ENCODE measurements at places on chromosomes 1 and 21.

- no peak for DNase-seq
These were observed 53.3 kb downstream of the CD247 start for GRCh38 chr1:167465018-167465417.

DNA sequence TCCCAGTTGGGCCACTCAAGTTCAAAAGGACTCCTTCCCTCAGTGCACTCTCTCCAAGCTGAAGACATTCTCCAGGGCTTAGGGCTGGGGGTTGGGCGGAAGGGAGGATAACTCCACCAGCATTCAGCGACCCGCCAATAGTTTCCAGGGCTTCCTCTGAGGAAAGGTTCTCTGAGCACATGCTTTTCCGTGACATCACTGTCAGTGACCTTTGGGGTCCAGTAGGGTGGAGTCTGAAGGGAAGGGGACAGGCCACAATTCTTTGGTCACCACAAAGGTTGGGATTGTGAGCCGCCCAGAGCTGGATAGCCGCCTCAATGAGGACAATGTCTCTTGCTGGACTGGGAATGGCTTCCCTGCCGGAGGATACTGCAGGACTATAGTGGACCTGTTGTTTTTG is 22.8 kb upstream of the RXRG start:
- DNase-seq: no peak

GRCh38 chr21:35933466-35933865 is 126.9 kb downstream of the SETD4 start:
- peak; percentile 65 for DNase-seq

DNA sequence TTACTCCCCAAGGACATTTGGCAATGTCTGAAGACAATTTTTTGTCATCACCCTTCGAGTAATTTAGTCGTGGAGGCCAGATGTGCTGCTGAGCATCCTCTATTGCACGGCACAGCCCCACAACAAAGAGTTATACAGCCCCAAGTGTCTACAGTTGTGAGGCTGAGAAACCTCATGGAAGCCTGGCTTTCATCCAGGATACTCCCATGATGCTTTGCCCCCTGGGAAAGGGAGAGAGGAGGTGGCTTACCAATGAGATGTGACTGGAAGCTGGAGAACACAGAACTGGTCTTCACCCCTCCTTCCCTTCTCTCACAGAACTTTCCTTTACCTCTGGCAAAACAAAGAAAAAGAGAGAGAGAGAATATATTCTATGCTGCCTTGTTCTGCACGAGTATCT is 150.9 kb upstream of the VAMP3 start:
- no peak for DNase-seq

DNA sequence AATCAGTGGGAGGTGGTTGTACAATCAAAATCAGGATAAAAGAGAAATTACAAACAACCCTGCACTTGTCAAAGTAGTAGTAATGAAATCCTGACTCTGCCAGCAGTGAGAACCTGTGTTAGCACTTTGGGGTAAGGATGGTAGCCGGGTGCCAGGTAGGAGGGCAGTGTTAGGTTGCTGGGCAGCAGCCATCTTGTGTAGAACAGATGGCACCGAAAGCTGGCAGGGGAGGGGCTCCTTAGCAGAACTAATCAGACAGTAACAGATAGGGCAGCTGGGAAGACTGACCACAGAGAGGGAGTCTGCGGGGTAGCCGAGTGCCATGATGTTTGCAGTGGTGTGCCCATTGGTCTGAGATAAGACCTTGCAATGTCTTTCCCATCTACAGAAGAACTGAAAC is 137.3 kb downstream of the SDCCAG8 start:
- no peak for DNase-seq

GRCh38 chr1:211371406-211372105 is 44.9 kb downstream of the TRAF5 start:
- DNase-seq: no peak

GRCh38 chr1:67721650-67722291 is 36.8 kb downstream of the GADD45A start:
- no peak for DNase-seq

DNA sequence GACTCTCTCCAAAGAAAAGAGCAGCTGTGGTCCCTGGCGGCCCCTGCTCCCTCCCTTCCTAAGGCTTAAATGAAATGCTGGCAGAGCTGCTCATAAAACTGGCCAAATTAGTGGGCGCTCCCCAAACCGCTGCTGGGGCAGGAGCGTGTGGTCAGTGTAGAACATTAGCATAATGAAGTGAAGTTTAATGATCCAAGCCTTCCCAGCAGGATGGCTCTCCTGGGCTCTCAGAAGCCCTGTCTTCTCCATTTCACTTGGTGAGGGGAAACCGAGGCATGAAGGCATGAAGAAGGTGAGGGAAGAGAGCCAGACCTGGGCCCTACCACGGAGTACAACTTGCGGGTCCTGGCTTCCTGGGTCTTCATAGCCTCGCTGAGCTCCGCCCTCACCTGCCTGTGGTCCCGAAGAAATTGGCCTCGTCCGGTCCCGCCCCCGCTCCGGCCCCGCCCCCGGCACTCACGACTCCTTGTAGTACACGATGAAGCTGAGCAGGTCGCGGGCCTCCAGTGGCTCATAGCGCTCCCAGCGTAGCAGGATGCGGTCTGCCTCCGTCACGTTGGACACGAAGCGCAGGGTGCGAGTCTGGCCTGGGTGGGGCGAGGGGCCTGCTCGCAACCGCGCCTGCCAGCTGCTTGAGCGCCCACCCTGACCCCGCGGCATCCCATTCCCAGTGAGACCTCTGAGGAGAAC is 10.3 kb downstream of the INSRR start:
- peak; percentile 81 for DNase-seq

DNA sequence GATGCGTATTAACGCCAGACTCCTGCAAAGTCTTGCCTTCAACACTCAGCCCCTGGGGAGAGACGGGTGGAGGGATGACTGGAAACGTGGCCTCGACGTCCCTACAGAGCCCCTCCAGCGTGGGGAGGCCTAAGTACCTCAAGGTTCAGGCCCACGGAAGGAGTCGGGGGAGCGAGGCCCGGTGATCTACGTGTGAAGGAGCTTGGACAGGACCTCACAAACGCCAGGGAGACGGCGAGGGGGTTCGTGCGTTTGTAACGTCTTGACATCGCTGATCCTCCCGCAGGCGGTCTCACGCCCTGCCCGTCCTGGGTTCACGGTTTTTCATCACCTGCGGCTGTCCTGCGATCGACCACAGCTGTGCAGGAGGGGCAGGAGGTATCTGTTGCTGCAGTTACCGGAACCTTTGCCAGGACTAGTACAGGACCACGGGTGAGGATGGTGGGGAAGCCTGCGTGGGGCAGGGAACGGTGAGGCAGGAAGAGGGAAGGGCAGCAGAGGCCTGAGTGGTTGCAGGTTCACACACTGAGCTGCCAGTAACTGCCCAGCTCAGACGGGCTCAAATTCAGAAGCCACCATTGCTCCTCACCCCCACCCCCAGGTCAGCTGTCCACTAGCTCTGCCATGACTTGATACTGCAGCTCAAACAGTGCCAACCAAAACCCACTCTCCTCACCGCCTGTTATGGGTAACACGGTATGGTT is 889 bp upstream of the CCNL2 start:
- peak; percentile 21 for DNase-seq

- no peak for DNase-seq
These were observed 306.5 kb downstream of the KCNH1 start for GRCh38 chr1:210827481-210827880.

GRCh38 chr1:162349635-162350330 is 26.9 kb downstream of the SPATA46 start:
- DNase-seq: no peak

- no peak for DNase-seq
These were observed 20.4 kb downstream of the C4BPA start for GRCh38 chr1:207124389-207124788.

DNA sequence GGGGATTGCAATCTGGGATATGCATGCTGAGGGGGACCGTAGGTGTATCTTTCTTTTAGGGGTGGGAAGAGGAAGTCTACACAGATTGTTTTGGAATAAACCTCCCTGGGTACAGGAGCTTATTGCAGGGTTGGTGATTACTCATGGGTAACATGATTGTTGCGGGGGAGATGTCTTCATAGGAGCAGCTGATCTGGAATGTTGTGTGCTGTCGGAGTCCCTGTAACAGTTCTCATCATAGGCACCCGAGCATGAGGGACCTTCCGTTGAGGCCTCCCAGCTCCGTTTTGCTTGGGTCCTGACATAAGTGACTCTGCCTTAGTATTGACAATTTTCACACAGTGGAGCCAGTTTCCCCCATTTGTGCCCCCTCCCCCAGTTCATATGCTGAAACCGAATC is 4.2 kb upstream of the PRXL2B start:
- DNase-seq: no peak

DNA sequence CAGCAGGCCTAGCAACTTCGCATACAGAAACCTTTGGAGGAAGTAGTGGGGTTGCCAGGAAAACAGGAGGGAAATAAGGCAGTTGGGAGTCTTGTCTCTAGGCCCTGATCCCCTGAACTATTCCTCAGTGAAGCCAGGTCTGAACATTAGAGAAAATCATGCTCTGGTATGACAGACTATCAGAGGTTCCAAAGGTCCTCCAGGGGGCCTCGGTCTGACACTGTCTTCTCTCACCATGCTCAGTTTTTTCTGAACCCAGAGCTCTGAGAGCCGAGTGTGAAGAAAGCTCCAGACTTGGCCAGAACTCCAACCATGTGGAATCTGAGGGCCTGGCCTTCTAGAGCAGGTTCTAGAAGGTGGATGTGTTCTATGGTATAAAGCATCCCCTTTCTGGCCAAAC is 4.0 kb downstream of the TOMM40L start:
- DNase-seq: no peak

- DNase-seq: no peak
These were observed 113.6 kb downstream of the HLCS start for GRCh38 chr21:36852864-36853263.

DNA sequence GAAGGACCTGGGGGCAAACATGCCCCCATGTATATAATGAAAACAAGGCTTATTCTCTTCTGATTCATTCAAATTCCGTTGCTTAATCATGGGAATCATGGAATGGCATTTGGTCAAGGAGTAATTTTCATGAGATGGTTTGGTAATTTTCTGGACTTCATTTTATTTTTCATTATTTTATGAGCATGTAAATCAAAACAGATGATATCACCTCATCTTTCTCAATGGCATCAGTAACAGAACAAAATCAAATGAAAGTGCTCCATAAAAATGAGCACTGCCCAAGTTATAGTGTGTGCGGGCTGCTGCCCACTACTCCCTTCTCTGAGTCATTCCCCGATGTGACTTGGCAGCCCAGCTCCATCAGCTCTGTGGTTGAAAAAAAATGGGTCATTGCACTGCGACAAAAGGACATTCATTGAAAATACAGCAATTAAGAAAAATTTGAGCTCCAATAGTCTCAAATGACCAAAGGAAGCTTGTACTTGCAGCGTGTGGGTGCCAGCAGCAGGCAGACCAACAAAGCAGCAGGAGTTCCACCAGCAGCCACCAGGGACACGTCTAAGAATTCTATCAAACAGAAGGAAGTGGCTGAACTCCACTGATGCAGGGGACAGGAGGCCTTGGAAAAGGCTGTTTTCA is 84.3 kb upstream of the VAV3 start:
- peak; percentile 24 for DNase-seq

DNA sequence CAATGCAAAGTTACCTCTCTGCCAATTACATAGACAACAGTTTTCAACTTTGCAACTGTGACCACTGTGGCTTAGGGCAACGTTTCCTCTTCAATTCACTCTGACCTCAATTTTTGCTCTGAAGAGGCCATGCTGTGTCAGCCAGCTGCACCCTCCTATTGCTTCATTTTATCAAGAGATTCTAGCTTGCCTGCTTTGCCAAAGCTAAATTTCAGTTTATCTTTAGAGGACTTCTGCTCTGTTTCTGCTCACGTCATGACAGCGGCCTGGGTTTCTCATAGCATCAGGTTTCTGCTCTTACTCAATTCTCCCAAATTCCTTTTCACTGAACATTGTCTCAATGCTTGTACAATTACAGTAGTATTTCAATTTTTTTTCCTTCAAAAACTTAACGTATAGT is 154.6 kb downstream of the PLA2G4A start:
- no peak for DNase-seq

GRCh38 chr1:116326486-116326885 is 46.6 kb upstream of the ATP1A1 start:
- no peak for DNase-seq

- DNase-seq: no peak
These were observed 832 bp downstream of the MRPL20 start for GRCh38 chr1:1406101-1406820.

DNA sequence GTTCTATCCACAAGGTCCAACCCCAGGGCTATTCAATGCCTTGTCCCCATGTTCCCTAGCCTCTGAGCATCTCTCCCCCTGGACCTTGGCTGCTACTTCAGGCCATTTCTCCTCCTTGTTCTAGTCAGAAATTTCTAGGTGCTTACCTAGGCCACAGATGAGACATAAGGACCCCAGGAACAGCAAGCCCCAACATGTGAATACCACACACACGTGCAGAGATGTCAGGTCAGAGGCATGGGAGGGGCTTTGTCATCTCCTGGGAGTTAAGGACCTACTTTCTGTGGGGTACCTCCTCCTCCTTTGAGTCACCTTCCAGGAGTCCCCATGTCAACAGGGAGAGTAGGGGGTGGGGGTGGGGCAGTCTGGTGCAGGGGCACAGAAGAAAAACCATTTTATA is 7.1 kb upstream of the RGS16 start:
- DNase-seq: no peak

GRCh38 chr1:183859119-183859518 is 54.2 kb downstream of the RGL1 start:
- no peak for DNase-seq

DNA sequence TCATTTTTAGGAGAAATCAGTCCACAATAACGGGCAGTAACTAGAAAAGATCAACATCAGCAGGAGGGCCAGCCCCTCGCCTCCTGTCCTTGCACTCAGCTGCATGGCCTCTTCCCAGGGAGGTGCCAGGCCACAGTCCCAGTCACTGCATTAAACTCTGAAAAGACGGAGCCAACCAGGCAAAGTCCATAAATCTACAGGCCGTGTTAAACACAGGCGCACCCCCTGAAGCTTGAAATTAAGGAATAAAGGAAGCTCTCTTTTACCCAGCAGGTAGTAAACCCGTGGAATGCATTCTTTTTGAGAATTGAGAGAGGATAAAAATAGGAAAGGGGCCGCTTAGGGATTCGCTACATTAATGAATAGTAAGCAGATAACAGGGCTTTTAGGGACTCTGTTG is 18.4 kb downstream of the H6PD start:
- no peak for DNase-seq
